ENCODE measurements at places on chromosomes 13 and 19.

DNA sequence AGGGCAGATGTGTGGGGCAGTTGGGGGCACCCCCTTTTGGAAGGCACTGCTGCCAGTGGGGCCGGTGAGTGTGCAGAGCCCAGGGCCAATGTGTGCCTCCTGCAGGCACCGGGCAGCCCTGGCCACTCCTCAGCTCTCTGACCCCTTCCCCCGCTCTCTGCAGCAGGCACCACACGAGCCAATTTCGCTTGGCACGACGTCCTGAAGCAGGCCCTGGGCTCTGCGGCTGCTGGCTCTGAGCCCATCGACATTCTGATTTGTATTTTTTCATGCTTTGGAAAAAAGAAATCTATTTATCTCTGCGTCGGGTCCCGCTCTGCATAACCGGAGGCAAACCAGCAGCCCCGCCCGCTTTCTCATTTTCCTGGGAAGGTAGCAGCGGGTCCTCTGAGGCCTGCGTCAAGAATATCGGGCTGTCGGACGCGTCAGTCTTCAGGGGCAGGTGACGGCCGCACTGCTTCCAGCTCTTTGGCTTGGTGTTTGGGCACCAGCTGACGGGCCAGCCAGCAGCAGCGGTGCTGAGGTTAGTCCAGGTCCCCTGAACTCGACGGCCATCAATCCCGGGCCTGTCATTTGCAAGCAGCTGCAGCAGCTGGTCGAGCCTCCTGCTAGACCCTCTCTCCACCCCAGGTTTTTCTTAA is 134.3 kb downstream of the KDM4B start:
- no peak for DNase-seq

- no peak for DNase-seq
Measured at GRCh38 chr19:34428549-34429285, 536 bp downstream of the UBA2 start.

- DNase-seq: no peak
Measured at GRCh38 chr19:51621178-51621577, 9.0 kb downstream of the SIGLEC5 start.

DNA sequence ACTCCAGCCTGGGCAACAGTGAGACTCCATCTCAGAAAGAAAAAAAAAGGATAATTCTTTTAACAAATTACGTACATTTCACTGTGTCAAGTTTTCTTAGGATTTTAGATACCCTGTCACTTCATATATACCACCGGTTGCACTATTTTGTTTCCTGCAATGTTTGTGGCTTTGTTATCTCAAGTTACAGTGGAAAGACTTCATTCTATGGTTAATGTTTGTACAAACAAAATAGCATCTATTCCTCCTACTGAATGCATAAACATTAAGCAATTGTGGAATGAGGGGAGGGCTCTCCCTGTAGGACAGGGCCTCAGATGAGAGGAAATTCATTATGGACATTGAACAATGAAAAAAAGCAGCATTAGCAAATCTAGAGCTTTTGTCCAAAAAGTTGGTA is 120.1 kb downstream of the DNAJC3 start:
- no peak for DNase-seq

DNA sequence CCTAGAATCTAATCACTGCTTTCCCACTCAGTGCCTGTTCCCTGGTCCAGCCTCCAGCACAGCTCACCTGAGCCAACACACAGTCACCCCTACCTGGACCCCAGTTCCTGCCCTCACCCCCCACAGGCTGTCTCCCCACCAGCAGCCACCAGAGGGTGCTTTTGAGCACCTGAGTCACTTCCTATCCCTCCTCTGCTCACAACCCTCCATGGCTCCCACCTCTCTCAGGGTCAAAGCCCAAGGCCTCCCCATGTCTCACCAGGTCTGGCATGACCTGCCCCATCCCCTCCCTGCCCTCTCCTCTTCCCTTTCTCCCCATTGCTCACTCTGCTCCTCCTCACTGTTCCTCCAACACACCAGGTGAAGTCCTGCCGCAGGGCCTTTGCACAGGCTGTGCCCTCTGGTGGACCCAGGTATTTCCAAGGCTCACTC is 7.1 kb upstream of the DPP9 start:
- DNase-seq: peak; percentile 69

DNA sequence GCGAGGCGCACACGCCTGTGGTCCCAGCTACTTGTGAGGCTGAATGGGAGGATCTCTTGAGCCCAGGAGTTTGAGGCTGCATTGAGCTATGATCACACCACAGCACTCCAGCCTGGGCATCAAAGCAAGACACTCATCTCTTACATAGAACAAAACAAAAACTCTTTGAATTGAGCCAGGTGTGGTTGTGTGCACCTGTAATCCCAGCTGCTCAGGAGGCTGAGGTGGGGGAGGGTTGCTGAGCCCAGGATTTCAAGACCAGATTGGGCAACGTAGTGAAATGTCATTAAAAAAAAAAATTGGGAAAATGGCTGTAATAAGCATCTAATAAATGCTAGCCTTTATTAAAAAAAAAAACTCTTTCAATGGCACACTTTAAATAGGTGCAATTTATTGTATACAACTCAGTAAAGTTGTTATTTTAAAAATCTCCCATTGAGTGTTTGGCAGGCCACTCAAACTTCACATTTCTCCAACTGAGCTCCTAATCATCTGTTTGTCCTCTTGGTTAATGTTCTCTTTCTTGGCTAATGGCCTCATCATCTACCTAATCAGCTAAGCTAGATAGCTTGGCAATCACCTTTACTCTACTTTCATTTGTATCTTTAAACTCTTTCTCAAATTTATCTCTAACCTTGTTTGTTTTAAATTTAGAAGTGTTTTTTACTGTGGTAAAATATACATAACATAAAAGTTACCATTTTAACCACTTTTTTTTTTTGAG is 28.1 kb upstream of the HMGB1 start:
- no peak for DNase-seq
